Pulmonary artery endothelial cell (primary cell): ENCODE measurements at places on chromosomes 1 and 21. TPM values are rescaled to one million over a fixed set of nuclear protein-coding genes. Genes with fewer than 3 reads are reported as not detected.

The APOBEC4 gene
- total RNA-seq = not detected in 2 replicates

DNA sequence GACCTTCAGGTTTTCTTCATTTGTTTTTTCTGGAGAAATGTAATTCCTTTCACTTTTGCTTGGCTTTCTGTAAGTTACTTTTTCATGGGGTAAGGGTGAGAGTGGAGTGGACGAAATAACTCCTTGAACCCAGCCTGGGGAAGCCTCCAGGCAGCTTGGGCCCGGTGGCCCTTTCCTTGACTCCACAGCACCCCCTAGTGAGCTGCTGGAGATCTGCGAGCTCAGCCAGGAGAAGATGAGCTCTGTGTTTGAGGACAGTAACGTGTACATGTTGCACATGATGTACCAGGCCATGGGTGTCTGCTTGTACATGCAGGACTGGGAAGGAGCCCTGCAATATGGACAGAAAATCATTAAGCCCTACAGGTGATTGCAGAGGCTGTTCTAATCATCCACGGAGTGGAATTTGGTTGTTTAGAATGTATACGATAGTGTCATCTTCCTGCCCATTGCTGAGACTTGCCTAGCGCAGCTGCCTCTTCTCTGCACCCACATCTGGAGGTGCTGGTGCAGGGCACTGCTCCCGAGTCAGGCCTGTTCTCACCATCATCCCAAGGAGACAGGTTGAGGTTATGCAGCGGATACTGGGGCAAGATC is 51.0 kb downstream of the SMYD2 start:
- no peak for DNase-seq

DNA sequence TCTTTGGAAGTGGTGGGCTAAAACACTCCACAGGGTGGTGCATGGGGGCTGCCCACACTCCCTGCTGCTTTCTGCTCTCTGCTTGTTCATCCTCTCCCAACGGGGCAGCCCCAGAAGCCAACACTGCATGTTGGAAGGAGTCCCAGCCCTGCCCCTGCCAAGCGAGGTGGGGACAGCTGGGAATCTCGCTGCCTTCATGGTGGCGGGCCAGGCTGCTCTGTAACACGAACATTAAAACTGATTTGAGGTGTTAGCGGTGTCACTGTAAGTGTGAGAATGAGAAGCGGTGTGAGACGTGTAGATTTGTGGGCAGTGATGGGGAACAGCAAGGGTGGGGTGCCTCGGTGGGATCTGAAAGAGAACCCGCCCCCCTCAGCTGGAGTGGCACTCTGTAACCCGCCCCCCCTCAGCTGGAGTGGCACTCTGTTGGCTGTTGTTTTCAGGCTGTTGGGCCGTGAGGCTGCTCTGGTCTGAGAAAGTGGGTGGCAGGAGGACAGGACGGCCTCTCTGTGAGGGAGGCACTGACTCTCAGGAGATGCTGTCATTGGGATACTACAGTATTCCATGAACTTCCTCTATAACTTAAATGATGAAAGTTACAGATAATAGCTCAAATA is 80.9 kb downstream of the PCBP3 start:
- DNase-seq = no peak

DNA sequence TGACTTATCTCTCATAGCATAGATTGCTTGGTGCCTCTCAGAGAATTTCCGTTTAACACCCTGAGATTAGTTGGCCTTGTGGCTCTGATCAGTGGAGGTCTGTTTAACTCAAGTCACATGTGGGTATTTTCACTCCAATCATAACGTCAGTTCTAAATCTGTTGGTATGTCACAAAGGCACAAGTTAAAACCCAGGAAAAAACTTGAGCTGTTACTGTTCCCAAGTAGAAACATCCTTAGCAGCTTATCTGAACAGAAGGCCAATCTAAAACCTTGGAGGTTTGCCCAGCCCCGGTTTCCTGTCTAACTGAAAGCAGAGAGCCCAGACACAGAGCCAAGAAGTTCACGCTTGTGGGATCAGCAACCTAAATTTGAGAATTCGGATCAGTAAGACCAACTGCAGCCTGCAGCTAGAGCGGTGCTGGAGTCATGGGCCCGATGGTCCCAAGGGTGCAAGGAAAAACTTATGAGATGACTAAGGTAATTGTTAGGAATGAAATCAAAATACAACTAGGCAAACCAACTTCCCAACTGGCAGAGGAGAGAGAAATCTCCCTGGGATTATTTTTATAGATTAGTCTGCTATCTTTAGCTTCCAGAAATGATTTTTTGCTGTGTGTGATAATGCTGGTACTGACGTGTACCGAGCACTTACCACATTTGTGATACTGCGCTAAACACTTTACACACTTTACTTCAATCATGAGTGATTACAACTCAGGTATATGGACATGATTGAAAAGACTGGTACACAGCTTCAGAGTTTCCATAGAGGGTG is 90.2 kb upstream of the C1orf21 start:
- peak; percentile 90 for DNase-seq

DNA sequence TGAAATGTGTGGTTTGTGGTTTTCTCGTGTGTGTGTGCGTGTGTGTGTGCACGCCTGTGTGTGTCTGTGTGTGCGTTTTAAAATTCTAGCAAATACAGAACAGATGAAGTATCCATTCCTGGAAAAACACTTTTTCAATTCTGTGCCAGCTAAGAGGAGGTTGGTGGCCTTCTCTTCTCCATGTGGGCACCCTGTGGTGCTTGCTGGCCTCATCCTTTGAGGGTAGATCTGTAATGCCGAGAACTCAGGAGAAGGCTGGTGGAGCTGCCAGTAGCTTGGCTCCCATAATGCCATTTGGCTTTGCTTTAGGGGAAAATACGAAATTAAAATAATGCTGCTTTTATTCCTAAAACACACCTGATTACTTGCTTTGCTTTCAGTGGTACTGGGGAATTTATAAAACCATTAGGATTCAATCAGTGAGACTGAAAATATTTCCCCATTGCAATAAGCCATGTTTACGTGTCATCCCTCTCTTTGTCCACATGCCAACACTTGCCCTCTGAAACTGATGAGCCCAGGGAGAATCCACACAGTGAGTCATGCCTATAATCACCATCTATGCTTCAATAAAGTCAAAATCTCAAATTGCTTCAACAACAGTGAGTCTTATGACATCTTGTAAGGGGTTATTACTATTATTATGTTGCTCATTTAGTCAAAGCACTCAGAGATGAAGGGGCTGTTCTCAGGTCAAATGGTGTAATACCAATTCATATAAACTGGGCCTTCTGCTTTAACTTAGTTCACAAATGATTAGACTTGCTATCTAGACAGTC is 39.2 kb downstream of the ABCA4 start:
- no peak for DNase-seq

DNA sequence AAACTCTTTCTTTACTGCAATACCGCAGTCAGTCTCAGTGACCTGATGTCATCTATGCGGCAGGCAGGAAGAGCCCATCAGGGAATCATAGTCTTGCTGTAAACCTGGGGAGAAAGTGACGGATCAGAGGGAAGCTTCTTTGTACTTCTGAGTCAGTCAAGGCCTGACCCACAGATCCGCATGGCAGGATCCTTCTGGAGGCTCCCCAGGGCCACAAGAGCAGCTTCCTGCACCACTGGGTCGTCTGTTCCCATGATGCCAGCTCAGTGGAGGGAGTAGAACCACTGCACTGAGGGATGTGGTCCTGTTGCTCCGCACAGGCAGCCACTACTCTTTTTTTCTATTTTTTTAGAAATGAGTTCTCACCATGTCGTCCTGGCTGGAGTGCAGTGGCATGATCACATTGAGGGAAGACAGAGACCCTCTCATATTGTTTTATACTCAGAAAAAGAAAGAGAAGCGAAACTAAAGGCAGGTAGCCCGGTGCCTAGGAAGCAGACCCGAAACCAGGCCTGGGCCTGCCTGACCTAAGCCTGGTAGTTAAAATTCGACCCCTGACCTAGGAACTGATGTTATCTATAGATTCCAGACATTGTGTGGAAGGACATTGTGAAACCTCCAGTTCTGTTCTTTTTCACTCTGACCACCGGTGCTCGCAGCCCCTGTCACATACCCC is 6.3 kb upstream of the ERVH48-1 start:
- no peak for DNase-seq

GRCh38 chr1:10724052-10724494 is 72.4 kb downstream of the CASZ1 start:
- no peak for DNase-seq

GRCh38 chr1:15771836-15772515 is 13.4 kb downstream of the FBLIM1 start:
- no peak for DNase-seq

The AP4B1 gene
- 25.1 and 29.3 TPM in 2 replicates for total RNA-seq

DNA sequence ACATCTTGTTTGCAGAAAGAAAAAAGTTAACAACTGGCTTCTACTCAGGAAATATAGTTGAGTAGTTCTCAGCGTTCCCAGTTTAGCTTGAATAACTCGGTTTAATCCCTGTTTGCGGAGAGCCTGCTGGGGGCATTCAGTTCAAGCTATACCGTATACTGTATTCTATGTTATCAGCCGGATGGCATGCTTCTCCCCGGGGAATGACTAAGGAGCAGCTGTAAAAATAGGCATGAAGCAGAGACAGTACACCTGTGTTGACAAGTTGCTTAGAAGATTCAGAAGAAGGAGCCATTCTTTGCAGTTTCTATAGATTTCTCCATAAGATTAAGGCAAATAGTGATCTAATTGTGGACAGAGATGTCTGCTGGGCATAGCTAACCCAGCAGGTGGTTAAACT is 267.8 kb upstream of the NCAM2 start:
- no peak for DNase-seq

The DIO1 gene
- total RNA-seq = not detected in 2 replicates

The ARMH1 gene
- not detected in 2 replicates for total RNA-seq

DNA sequence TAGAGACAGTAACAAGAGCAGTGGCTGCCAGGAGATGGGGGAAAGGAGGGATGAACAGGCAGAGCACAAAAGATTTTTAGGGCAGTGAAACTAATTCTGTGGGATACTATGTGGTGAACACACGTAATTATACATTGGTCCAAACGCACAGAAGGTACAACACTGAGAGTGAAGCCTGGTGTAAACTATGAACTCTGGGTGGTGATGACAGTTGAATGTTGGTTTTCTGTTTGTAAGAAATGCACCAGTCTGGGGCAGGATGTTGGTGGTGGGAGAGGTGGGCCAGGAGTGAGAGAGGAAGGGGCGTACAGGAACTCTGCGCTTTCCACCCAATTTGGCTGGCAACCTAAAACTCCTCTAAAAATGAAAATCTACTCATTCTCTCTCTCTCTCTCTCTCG is 50.2 kb upstream of the TIAM1 start:
- no peak for DNase-seq

GRCh38 chr1:36653850-36654249 is 171.1 kb upstream of the CSF3R start:
- no peak for DNase-seq

- DNase-seq = no peak
Observed at GRCh38 chr1:71785000-71785399, 497.3 kb downstream of the NEGR1 start.

GRCh38 chr1:28156821-28157220 is 19.7 kb downstream of the PTAFR start:
- no peak for DNase-seq

The CRP gene
- total RNA-seq = 0.07 TPM in 1 of 2 replicates, not detected in the other

The REN gene
- not detected in 2 replicates for total RNA-seq

- peak; percentile 52 for DNase-seq
Observed at GRCh38 chr1:157154940-157155514, 16.8 kb upstream of the ETV3 start.

- no peak for DNase-seq
Observed at GRCh38 chr1:229280037-229280828, 9.3 kb downstream of the RAB4A start.

DNA sequence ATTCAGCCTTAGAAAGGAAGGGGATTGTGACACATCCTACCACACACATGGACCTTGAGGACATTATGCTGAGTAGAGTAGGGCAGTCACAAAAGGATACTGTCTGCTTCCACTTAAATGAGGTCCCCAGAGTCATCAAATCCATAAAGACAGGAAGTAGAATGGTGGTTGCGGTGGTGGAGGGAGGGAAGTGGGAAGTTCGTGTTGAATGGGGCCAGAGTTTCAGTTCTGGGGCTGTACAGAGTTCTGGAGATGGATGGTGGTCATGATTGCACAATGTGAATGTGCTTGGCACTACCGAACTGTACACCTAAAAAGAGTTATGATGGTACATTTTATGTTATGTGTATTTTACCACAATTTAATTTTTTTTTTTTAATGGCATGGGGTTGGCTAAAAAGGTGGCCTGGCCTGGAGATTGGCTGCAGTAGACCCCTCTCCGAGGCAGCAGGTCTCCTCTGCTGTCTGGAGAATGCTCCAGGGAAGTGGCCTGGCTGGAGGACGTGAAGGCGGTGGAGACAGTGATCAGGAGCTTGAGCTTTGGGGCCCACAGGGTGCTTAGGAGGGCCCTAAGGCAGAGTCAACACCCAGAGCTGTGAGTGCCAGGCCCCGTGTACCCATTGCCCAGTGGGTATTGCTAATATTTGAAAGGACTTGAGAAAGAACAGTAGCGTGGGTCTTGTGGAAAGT is 30.4 kb downstream of the IFNGR2 start:
- DNase-seq = no peak

DNA sequence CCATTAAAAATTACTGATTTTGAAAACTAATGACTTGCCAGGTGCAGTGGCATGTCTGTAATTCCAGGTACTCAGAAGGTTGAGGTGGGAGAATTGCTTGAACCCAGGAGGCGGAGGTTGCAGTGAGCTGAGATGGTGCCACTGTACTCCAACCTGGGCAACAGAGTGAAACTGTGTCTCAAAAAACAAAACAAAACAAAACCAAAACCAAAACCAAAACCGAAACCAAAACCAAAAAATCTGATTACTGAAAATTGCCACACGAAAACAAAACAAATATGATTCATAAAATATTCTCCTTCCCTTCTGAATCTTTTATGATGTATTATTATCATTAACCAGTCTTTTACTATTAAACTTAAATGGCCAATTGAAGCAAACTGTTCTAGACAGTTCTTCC is 74.1 kb downstream of the SERINC2 start:
- DNase-seq = no peak

The REG4 gene
- not detected in 2 replicates for total RNA-seq

The AGMAT gene
- total RNA-seq = 1.4 and 1.5 TPM in 2 replicates

GRCh38 chr1:1770102-1770501 is 8.2 kb downstream of the NADK start:
- DNase-seq = no peak

The PTPRF gene
- total RNA-seq = 152 and 171 TPM in 2 replicates

DNA sequence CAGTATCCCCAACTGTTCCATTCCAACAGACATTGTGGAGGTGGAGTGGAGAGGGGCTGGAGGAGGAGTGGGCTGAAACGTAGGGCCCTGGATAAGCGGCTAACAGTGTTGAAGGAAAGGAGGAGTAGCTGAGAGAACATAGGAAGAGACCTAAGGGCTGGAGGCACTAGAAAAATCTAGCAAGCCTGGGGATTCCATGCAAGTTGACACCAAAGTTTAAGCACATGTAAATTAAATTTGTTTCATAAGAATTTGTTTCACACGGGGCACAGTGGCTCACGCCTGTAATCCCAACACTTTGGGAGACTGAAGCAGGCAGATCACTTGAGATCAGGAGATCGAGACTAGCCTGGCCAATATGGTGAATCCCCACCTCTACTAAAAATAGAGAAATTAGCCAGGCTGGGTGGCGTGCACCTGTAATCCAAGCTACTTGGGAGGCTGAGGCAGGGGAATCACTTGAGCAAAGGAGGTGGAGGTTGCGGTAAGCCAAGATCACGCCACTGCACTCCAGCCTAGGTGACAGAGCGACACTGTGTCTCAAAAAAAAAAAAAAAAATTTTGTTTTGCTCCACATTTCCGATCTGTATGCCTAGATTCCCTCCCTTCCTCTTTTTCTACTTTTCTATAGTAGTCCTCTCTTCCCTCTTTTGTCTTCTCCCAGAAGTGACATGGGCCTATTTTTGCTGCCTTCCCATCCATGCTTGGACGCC is 530 bp upstream of the CD244 start:
- DNase-seq = no peak

- no peak for DNase-seq
Observed at GRCh38 chr1:119447344-119448126, 32.6 kb downstream of the HSD3B2 start.

- DNase-seq = no peak
Observed at GRCh38 chr21:37606549-37606948, 240.0 kb downstream of the DYRK1A start.
